HFFc6 (cell line): ENCODE measurements at places on chromosomes 2 and 18.
A peak's percentile ranks its signal among the peaks of the same experiment; 100 is the strongest.

- no peaks in the 10 kb centered on the region for H3K4me1 ChIP-seq
- H3K4me3 ChIP-seq = no peak overlapping the region
- H3K36me3 ChIP-seq = no peaks in the 10 kb centered on the region
- H3K27ac ChIP-seq = no peak overlapping the region
- DNase-seq = no peak
These were observed 1039.4 kb downstream of the DPP10 start for GRCh38 chr2:115481842-115482241.

GRCh38 chr2:31312898-31313297 lies 78.9 kb downstream of the EHD3 start:
- H3K27me3 ChIP-seq = peaks cover 8% of the 10 kb centered on the region
- peaks cover 13% of the 10 kb centered on the region for H3K4me1 ChIP-seq
- no peak for DNase-seq

- no peaks in the 10 kb centered on the region for H3K27me3 ChIP-seq
- no peaks in the 10 kb centered on the region for H3K4me1 ChIP-seq
- no peak for DNase-seq
- no peak overlapping the region for H3K4me3 ChIP-seq
- no peak overlapping the region for H3K27ac ChIP-seq
- no peaks in the 10 kb centered on the region for H3K36me3 ChIP-seq
These were observed 739.1 kb upstream of the LRRTM1 start for GRCh38 chr2:81043681-81044080.

DNA sequence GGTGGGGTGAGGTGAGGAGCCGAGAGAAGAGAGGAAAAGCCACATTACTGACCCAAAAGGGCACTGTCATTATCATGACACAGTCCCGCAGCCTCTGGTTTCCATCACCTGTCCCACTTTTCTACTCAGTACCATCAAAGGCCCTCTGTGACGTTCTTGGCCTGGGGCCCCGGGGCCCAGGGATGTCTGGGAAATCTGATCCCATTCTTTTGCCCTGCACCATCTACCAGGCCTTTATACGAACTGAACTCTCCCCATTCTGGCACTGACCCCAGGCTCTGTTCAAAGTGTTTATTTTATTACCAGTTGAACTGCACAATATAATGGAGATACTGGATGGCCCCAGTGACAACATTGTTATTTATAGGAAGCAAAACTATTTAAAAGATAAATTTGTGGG lies 89.1 kb downstream of the COL6A3 start:
- H3K36me3 ChIP-seq = peaks cover 62% of the 10 kb centered on the region
- peaks cover 75% of the 10 kb centered on the region for H3K4me1 ChIP-seq
- H3K27ac ChIP-seq = peak overlapping the region; percentile 78
- peak overlapping the region; percentile 29 for H3K4me3 ChIP-seq
- H3K27me3 ChIP-seq = peaks cover 18% of the 10 kb centered on the region

GRCh38 chr2:241105641-241106040 lies 3.6 kb upstream of the MTERF4 start:
- no peak for DNase-seq
- no peak overlapping the region for H3K4me3 ChIP-seq
- H3K27ac ChIP-seq = no peak overlapping the region
- H3K36me3 ChIP-seq = no peaks in the 10 kb centered on the region

DNA sequence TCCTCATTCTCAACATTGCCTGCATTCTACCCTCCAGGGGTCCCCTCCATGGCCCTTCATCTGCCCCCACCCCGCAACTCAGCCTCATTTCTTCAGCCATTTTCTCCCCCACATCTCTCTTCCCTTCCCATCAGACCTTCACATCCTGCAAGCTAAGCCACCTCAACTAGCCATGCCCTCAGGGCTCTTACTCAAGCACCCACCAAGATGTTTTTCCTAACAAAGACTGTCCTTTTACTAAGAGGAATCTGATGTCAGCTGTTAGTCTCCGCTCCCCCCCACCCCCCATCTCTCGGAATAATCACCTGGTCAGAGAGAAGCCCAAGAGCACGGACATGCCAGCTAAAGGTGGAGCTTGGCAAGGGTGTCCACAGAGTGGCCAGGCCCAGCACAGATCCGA lies 4.7 kb upstream of the CAPN10 start:
- peaks cover 5% of the 10 kb centered on the region; the same call in 1 of the 2 replicates for H3K27me3 ChIP-seq
- H3K36me3 ChIP-seq = peaks cover 23% of the 10 kb centered on the region
- H3K4me1 ChIP-seq = peaks cover 52% of the 10 kb centered on the region
- DNase-seq = peak; percentile 23
- peak overlapping the region; percentile 18; the same call in 1 of the 2 replicates for H3K4me3 ChIP-seq

DNA sequence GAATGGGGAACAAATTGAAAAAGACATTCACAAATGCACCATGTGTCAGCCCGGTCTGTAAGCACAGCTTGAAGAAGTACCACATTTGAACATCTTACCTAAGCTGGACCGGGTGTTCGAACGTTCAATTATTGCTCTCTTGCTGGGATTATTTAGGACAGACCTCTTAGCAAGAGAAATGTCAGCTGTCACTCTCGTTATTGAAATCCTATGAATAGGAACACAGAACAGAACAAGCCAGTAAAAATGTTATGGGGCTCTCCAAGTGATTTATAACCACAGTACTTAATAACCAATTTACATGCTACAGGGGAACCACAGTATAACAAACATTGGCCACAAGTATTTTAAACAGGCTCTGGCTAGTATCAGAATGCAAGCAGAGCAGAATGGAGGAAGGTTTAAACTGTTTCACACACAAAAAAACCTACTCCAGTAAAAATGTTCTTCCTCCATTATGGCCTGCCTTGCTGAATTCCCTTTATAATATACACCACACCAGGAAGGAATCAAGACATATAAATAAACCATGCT lies 32.5 kb upstream of the ARL5A start:
- H3K4me1 ChIP-seq = no peaks in the 10 kb centered on the region
- no peaks in the 10 kb centered on the region for H3K36me3 ChIP-seq
- H3K4me3 ChIP-seq = no peak overlapping the region
- no peak overlapping the region for H3K27ac ChIP-seq

- H3K4me1 ChIP-seq = no peaks in the 10 kb centered on the region
- DNase-seq = no peak
- H3K27me3 ChIP-seq = peaks cover 11% of the 10 kb centered on the region
- no peak overlapping the region for H3K27ac ChIP-seq
- peaks cover 4% of the 10 kb centered on the region; the same call in 1 of the 2 replicates for H3K36me3 ChIP-seq
- H3K4me3 ChIP-seq = no peak overlapping the region
These were observed 36.3 kb upstream of the LONRF2 start for GRCh38 chr2:100358554-100358953.

DNA sequence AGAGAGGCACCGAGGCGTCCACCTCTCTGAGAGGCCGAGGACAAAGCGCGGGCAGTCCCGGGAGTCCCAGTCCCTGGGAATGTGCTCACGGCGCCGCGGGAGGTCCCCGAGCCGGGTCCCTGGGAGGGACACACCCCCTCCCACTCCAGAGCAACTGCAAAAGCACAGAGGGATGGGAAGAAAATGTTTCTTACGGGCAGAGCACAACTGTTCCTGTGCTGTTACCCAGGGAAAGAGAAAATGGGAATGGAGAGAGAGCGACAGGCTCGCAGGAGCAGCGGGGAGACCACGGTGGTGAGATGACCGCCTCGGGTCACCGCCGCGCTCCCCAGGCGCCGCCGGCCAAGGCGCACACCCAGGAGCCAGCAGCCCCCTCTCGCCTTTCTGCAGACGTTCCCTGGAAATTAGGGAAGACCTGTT lies 1.2 kb upstream of the BCL11A start:
- H3K4me1 ChIP-seq = peaks cover 23% of the 10 kb centered on the region
- H3K4me3 ChIP-seq = peak overlapping the region; percentile 90
- H3K27ac ChIP-seq = no peak overlapping the region
- no peak for DNase-seq

DNA sequence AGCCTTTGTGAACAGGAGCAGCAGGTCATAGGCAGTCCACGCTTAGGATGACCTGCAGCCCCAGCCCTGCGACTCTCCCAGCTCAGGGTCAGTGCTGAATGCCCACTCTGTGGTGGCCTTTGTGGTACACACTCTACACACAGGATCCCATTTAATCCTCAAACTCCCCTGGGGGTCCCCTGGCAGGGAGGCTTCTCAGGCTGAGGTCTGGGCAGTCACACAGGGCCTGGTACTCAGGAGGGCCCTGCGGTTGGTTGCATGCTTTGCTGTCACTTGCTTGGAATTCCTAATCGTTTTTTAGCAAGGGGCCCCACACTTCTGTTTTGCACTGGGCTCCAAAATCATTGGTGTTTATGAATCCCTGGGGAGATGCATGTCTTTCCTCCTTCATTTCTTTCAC lies 113.0 kb downstream of the EML6 start:
- peaks cover 14% of the 10 kb centered on the region for H3K27me3 ChIP-seq
- no peak for DNase-seq
- H3K4me1 ChIP-seq = peaks cover 6% of the 10 kb centered on the region; the same call in 1 of the 2 replicates

- H3K27ac ChIP-seq = 0 out of 2 replicates have a peak overlapping the region, but pooled peaks have one; percentile 94
- H3K4me1 ChIP-seq = peaks cover 40% of the 10 kb centered on the region
- peak overlapping the region; percentile 95; the same call in 1 of the 2 replicates for H3K4me3 ChIP-seq
- no peak for DNase-seq
- peaks cover 13% of the 10 kb centered on the region for H3K36me3 ChIP-seq
- peaks cover 5% of the 10 kb centered on the region for H3K27me3 ChIP-seq
These were observed 1.0 kb upstream of the HJURP start for GRCh38 chr2:233855345-233855744.

DNA sequence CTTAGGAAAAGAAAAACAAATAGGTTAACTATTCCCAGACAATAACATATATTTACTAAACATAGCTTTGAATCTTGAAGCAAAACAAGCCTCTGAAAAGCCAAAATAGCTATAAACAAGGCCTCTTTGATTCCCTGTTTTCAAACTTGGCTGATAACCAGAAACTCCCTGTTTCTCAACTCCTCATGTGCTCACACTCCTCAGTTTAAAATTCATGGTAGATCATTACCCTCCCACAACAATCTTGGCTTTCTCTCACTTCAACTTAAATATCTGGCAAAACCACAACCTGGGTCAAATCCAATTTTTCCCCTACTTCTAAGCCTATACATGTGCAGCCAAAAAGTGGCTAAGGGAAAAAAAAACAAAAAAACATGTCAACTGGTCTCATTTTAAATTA lies 15.6 kb downstream of the SUCLG1 start:
- peaks cover 42% of the 10 kb centered on the region for H3K36me3 ChIP-seq
- no peaks in the 10 kb centered on the region for H3K27me3 ChIP-seq
- H3K27ac ChIP-seq = no peak overlapping the region
- H3K4me1 ChIP-seq = peaks cover 23% of the 10 kb centered on the region
- no peak for DNase-seq
- no peak overlapping the region for H3K4me3 ChIP-seq
